ENCODE measurements at places on chromosomes 13 and 19.

GRCh38 chr13:111342721-111343120 is 22.3 kb downstream of the TEX29 start:
- no peak for DNase-seq

- no peak for DNase-seq
Measured at GRCh38 chr13:20489185-20489820, 36.4 kb downstream of the CRYL1 start.

- DNase-seq, result no peak
Measured at GRCh38 chr13:99329477-99329876, 22.3 kb upstream of the GPR183 start.

DNA sequence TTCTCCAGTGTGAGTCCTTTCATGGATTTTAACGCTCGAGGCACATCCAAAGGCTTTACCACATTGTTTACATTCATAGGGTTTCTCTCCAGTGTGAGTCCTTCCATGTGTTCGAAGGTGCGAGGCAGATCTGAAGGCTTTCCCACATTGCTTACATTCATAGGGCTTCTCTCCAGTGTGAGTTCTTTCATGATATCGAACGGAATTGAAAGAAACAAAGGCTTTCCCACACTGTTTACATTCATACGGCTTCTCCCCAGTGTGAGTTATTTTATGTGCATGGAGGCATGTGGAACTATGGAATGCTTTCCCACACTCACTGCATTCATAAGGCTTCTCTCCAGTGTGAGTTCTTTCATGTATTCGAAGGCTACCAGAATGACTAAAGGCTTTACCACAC is 5.2 kb upstream of the ZNF20 start:
- no peak for DNase-seq

- no peak for DNase-seq
Measured at GRCh38 chr19:7655581-7655980, 13.3 kb upstream of the RETN start.

DNA sequence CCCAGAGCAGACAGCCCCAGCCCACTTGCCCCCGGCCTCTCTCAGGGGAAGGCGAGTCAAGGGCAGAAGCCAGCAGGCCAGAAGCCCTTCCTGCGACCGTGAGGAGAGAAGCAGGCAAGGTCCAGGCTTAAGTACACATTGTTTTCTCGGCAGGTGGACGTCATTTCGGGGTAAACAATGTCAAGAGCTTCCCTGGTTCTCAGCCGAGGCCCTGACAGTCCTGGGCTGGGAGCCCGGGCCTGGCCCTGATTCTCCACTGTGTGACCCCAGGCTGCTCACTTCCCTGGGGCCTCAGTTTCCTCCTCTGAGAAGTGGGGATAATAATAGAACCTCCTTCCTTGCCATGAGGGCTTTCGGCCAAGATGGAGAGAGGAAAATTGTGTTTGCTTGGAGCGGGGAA is 19.4 kb downstream of the PLVAP start:
- DNase-seq, result no peak
